Stimulated activated CD4-positive, alpha-beta T cell treated with anti-CD3 and anti-CD28 coated beads, Interleukin-2, amount 100 ng/mL, for 24 hours (primary cell): ENCODE measurements at places on chromosomes 6 and 20.

GRCh38 chr6:14986370-14986769 is 259.5 kb upstream of the JARID2 start:
- no peak for DNase-seq

DNA sequence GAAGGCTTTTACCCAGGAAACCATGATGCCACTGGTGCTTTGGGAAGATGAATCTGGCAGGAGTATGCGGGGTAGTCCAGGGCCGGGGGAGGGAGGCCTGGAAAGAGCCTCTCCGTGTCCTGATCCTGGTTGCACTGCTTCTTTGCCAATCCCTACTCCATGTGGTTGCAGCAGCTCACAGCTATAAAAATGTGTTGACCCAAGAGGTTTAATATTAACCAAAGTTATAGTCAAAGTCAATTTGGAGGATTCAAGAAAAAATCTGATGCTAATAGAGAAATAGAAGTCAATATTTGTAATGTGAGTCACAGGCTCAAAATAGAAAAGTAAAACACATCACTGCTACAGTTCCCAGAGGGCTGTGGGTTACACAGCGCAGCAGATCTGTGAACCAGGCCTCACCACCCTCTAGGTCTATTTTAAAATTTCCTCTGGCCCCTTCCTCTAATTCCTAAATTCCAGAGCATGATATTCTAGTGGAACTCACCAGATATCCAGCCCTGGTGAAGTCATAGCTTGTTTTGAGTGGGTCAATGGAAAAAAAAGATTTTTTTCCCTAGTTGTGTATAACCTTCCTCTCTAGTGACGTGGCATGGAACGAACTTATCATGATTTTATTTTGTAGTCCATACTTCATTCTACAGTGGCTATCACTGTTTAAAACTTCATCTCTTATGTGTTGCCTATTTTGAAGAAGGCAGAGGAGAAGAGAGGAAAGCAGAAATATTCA is 63.2 kb upstream of the BMP2 start:
- DNase-seq, result no peak

- no peak for DNase-seq
Measured at GRCh38 chr20:24913076-24913628, 35.9 kb upstream of the CST7 start.

DNA sequence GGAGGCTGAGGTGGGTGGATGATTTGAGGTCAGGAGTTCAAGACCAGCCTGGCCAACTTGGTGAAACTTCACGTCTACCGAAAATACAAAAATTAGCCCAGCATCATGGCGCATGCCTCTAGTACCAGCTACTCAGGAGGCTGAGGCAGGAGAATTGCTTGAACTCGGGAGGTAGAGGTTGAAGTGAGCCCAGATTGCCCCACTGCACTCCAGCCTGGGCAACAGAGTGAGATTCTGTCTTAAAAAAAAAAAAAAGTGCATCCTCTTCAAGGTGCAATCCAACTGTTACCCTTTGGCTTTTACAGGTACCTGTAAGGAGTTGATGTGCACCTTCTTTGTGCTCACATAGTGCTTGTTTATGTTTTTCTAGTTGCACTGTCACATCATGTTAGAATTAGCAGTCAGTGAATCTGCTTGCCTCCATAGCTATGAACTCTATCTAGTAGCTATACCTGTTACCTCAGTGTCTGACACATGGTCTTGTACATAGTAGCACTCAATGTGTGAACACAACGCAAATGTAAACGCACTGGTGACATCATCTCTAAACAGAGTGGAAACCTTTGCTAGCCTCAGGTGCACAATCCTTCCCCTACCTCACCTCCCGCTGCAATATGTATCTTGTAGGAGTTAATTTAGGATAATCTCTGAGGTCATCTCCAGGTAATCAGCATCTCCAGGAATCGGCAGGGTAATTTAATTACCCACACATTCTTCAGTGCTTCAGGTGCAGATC is 9.7 kb downstream of the MSH5 start:
- no peak for DNase-seq

GRCh38 chr20:10565922-10566897 is 107.6 kb downstream of the JAG1 start:
- DNase-seq, result no peak

DNA sequence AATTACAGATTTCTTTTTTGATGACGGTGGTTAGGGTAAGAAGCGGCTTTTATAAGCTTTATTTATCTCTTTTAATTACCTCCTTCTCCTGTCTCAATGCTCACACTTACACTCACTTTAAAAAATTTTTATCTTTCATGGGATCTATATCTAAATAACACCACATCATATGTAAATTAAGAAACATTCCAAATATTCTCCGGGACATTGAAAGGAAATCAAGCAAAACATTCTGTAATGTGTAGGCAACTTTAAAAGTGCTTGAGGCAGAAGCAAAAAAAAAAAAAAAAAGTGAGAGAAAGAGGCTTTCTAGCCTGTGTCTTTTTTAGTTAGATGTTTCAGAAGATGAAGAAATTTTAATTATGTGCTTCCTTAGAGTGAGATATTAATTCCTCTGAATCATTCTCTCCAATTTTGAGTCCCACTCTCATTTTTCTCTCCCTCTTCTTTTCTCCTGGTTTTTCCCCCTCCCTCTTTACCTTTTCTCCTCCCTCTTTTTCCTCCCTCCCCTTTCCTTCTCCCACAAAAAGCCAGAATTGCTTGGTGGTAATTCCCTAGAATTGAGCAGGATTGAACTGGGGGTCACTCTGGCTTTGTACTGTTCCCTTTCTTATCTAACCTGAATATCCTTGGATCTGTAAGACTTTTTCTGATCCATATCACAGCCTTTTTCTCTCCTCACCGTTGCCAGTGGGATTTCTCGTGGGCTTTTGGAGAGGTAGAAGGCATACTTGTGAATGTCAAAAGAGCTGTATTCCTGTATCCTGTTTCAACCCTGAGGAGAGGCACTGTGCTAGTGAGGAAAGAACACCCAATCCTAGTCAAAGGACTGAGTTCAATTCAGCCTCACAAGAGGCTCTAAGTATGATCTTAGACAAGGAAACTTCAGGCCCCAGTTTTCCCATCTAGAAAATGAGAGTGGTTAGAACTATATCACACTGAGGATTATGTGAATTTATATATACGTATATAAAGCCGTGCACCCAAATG is 30.4 kb downstream of the KCNQ5 start:
- no peak for DNase-seq

- no peak for DNase-seq
Measured at GRCh38 chr6:125230674-125231073, 71.1 kb downstream of the HDDC2 start.

- no peak for DNase-seq
Measured at GRCh38 chr6:96304997-96305396, 216.6 kb upstream of the UFL1 start.

DNA sequence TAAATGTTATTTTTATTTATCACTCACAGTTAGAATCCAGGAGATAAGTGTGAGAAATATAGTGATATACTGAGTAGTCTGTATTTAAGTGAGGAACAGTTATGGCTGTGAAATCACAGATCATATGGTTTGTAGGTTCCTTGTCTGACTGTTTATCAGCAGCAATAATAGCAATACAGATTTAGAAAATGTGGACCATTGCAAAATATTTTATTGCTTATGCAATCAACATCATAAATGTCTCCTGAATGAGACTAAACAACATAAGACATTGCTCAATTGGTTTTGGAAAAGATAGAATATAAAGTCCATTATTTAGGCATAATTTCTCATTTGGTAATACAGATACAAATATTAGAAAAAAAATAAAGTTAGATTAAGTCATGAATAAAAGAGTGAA is 43.7 kb downstream of the CCDC170 start:
- DNase-seq, result no peak

- DNase-seq, result no peak
Measured at GRCh38 chr20:36666181-36666740, 20.3 kb upstream of the SLA2 start.

DNA sequence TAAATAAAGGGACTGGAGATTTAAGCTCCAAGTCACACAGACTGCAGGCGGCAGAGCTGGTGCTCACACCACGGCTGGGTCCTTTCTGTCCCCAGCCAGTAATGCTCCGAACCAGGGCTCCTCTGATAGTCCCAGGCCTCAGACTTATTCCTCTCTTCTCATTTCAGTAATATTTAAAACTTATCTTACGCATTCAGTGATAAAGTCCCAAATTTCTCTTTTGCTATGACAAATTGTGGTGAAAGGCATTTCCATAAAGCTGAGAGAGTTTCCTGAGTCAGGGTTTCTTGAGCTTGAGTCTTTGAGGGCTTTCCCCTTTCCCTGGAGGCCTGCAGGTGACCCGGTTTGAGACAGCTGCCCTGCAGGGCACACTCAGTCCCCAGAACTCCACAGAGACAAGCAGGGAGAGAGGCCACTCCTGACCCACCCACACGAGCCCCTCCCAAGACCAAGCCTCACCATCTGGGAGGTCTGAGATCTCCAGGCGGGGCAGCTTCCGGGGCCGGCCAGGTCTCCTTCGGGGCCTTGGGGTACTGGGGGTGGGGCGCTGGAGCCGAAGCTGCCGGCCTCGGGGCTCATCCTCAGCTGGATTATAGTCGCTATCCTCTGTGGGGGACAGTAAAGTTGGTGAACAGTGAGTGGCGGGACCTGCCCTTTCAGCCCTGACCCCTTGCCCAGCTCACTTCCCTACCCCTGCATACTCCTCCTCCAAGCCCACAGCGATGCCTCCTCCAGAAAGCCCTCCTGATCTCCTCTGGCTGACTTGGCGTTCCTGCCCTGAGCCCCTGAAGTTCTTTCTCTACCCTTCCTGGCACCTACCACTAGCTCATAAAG is 6.6 kb downstream of the ZNF335 start:
- DNase-seq, result no peak

GRCh38 chr20:25035921-25036320 is 22.0 kb downstream of the ACSS1 start:
- DNase-seq, result no peak

DNA sequence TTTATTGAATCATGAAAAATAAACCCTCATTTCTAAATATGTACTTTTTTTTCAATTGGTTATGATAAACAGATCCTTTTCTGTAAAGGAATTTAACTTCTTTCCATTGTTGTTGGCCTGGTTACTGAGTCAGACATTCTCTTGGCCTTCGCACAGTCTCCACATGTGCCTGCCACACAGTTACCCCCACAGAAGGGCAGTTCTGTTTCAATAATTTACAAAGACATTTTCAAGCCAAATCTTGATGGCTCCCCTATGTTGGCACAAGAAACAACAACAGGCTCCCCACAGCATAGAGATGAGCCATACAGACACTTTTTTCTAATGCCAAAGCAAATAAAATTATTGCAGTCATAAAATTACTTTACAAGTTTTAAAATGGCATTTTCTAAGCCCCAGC is 55.6 kb upstream of the BEND6 start:
- DNase-seq, result no peak

DNA sequence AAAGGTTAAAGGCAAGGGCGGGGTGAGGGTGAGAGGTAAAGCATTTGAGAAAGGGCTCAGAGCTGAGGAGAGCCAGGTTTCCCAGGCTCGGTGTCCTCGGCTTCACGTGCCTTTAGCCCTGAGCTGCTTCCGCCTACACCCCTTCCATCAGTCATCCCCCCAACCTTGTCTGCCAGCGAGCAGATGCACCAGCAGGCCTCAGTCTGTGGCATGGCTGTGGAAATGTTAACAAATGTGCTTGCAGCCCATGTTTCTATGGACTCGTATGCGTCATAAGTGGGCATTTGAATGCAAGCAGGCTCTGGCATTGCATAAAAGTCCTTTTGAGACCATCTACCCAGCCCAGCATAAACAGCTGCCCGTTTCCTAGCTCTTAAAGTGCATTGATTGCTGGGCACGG is 88.8 kb downstream of the SYNJ2 start:
- DNase-seq, result no peak

- DNase-seq, result no peak
Measured at GRCh38 chr6:23301556-23301955, 732.2 kb downstream of the HDGFL1 start.

DNA sequence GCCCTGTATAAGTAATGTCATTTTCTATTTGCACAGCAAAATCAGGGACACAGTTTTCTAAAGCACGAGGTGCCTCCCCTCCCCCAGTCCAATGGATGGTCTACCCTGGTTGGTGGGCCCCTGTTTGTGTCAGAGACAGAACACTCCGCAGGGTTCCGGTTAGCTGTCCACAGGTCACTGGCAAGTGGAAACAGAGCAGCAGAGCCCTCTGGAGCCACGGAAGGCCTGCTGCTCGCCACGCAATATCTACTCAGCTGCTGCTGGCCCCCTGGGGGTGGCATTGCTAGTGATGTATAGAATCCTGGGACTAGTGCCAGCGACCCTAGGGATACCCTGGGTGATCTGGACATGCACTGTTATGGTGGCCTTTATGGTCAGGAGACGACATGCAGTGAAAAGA is 50.4 kb downstream of the RIN2 start:
- DNase-seq, result no peak

DNA sequence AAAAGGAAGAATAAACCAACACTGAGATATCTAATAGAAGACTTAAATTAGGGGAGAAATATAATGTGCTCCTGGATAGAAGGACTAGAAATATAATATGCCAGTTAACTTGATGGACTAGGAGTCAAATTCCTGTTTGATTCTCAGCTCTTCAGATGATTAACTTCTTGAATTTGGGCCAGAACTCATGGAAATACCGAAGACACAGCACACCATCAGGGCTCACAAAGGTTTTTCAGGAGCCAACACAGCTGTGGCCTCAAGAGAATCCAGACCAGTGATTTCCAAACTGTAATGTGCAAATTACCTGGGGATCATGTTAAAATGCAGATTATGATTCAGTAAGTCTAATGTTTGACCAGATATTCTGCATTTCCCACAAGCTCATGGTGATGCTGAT is 33.8 kb upstream of the LRRC1 start:
- no peak for DNase-seq

- DNase-seq, result no peak
Measured at GRCh38 chr6:167781066-167781767, 45.5 kb upstream of the AFDN start.

- DNase-seq, result no peak
Measured at GRCh38 chr6:126923807-126924206, 194.7 kb upstream of the RSPO3 start.

DNA sequence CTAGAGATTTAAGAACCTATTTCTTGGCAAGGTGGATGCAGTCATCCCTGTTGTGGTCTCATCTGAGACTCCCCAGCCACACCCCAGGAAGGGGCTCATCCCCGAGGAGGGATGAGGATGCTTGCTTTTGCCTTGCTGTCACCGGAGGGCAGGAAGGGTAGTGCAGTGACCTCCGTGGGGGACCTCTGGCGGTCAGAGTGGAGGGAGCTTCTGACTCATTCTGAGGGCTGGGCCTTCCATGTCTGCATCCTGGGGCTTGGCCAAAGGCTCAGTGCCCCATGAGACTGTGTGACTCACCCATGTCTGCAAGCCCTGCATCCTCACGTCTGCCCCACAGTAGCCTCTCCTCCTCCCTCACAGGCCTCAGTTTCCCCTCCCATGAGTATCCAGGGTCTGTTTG is 38.7 kb downstream of the UQCC2 start:
- DNase-seq, result no peak

GRCh38 chr6:43740321-43740960 is 29.6 kb upstream of the VEGFA start:
- DNase-seq, result no peak

GRCh38 chr6:158978757-158979156 is 21.2 kb downstream of the RSPH3 start:
- no peak for DNase-seq

DNA sequence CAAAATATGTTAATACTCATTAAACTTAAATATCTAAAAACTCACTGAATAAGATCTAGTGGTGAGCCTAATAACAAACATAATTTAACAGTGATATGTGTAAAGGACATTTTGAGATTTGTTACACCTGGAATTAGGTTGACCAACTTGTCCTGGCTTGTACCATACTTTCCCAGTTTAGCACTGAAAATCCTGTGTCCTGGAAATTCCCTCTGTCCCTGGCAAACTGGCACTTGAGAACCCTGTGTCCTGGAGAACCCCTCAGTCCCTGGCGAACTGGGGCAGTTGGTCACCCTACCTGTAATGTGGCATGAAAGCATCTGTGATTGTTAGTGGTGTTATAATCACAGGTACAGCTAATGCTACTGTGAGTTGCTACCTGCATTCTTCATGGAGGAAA is 6.9 kb upstream of the PRND start:
- no peak for DNase-seq
